Common myeloid progenitor, CD34-positive (primary cell): ENCODE measurements at places on chromosomes 7 and 10.

DNA sequence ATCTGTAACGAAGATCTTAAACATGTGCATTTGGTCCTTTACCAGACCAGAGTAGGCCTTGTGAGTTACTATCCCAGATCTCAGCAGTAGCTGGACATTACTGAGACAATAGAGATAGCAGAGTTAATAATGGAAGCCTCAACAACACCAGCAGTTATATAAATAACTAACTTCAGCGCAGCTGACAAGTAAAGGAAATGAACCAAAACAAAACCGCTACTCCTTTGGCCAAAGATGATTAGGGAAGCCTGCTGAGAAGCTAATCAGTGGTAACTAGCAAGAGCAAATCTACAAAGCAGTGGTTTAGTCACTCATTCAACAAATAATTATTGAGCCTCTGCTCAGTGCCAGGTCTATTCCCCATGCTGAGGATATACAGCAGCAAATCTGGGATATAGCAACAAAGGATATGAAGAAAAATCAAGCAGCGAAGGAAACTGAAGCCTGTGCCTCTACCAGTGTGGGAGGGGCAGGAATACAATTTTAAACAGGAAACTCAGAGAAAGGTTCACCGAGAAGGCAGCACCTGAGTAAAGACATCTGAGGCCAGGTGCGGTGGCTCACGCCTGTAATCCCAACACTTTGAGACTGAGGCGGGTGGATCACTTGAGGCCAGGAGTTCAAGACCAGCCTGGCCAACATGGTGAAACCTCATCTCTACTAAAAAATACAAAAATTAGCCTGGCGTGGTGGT lies 103.6 kb downstream of the ELMO1 start:
- peak; percentile 33 for DNase-seq

GRCh38 chr10:78248651-78249464 lies 215.2 kb downstream of the RPS24 start:
- peak; percentile 46 for DNase-seq

DNA sequence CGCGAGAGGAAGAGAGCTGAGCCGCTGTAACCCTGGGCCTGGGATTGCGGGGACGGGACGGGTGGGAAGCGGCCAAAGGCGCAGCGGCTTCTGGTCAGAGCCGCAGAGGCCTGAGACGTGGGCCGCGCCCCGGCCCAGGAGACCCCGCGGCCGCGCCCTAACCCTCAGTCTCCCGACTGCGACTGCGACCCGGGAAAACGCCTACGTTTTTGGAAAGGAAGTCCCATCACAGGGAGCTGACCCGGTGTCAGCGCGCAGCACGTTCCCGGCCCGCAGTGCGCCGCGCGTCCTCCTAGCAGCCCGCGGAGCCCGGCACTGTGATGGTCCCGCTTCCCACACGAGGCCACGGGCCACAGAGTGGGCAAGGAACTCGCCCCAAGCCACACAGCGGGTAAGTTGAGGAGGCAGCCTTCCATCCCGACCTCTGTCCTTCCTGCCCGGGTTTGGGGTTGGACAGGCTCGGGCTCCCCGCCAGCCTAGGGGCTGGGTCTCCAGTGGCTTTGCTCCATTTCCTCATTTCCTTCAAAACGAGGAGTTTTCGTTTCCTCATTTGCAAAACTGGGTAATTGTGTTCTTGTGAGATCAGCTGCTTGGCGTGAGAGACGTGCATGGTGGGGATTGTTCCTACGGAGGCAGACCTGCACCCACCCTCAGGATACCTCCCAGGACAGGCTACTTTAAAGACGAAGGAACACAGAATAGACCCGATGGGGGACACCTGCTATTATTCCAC lies 1.2 kb downstream of the GPNMB start:
- peak; percentile 67 for DNase-seq

GRCh38 chr7:137771679-137772078 lies 75.1 kb downstream of the DGKI start:
- no peak for DNase-seq

DNA sequence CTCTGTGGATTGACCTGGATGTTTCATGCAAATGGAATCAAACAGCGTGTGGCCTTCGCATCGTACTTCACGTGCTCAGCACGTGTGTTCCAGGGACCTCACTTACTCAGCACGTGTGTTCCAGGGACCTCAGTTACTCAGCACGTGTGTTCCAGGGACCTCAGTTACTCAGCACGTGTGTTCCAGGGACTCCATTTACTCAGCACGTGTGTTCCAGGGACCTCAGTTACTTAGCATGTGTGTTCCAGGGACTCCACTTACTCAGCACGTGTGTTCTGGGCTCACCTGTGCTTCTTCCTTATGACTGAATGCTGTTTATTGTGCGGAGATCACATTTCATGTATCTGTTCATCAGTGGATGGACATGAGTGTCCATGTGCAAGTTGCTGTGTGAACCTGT lies 22.0 kb downstream of the INPP5A start:
- no peak for DNase-seq

- DNase-seq, result no peak
Observed at GRCh38 chr10:60490013-60490412, 100.3 kb upstream of the ANK3 start.

DNA sequence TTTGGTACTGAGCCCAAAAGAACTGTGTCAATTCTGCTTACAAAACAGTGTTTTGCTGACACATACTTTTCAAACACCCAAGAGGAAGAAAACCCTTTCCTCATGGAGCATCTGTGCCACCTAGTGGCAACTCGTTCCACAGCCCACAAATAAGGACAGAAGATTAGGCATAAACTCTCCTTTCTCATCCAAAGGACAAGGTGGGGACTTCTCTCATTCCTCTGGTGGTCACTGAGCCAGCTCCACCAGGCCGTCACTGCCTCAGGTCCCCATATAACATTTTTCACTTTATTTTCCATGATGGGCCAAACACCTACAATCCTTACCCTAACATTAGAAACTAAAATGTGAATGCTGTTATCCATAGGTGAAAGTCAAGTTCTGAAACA lies 76.9 kb downstream of the RNF216 start:
- DNase-seq, result peak; percentile 86
